ENCODE measurements at places on chromosomes 11 and 22.

DNA sequence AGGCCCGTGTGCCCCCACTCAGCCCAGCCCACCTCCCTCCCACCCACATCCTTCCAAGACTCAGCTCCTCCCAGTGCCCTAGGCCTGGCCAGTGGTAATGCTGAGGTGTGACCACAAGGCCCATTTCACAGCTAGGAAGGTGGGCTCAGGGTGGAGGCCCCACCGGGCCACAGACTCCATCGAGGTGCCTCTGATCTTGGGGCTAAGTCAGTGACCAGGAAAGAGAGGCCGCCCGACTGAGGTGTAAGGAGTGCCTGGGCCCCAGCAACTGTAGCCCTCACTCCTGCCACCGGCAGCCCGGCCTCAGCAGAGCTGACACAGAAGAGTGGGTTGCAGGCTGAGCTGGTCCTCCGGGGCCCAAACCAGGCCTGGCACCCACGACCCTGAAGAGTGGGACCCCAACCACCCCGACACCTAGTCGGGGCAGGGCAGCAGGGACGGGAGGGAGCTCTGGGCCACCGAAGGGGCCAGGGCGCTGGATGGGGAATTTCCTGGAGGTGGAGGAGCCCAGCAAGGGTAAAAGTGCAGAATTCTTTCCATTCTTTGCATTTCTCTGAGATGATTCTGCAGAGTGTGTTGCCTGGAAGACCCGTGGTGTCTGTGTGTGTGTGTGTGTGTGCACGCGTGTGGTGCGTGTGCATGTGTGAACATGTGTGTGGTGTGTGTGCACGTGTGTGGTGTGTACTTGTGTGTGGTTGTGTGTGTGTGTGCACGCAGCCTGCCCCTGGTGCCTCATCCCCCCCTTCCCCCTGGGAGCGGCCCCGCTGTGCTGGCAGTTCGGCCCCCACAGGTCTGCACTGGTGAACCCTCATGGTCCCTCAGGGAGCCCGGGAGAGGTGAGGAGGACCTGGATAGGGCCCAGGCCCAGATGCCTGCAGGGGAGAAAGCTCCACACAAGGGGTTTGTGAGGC lies 8.3 kb upstream of the PIM3 start:
- DNase-seq: no peak

GRCh38 chr22:30214703-30215407 lies 31.7 kb downstream of the LIF start:
- DNase-seq: no peak

DNA sequence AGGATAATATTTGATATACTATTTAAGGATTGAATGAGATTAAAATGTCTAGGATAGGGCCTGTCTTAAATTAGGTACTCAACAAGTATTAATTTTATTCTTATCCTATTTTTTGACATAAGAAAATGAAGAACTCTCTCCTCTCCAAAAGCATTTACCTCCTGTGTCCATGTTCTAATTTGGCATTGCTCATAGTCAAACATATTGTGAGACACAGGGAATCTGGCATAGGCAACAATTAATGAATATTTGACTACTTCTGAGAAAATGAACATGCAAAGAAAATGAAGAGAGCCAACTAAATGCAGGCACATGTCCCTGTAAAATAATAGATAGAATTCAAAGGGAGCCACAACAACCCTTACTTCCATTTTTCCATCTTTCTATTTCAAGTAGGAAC lies 198.5 kb upstream of the C11orf87 start:
- DNase-seq: no peak

DNA sequence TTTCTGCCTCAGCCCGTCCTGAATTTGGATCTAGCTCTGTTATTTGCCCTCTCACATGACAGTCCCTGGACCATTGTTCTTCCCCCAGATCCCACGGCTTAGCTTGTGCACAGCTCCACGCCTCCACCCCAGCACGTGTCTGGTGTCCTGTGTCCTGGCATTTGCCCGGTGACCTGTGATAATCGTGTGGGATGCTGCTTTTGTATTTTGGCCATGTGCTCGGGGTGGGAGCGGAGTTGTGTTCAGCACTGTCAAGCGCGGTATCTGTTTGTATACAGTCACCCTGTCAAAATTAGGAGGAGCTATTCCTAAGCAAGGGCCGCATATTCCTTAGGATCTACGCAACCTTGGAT lies 11.9 kb downstream of the ADAMTS8 start:
- DNase-seq: no peak

DNA sequence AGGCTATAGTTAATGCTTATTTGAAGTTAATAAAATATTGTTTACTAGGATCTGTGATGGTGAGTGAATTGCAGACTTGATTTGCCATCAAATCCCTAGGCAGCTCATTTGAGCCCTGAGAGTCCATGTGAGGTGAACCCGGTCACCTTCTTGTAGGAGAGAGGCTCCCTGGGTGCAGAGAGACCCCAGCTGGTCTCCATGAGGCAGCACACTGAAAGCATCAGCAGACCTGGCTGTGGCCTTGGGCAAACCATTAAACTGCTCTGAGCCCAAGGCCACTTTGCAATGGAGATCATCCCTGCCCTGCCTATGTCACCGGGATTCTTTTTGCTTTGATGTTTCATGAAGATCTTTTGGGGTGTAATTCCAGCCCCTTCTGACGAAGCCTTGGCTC lies 125.2 kb downstream of the MICAL2 start:
- peak; percentile 63 for DNase-seq

GRCh38 chr11:36628765-36629244 lies 30.8 kb upstream of the RAG2 start:
- DNase-seq: no peak

DNA sequence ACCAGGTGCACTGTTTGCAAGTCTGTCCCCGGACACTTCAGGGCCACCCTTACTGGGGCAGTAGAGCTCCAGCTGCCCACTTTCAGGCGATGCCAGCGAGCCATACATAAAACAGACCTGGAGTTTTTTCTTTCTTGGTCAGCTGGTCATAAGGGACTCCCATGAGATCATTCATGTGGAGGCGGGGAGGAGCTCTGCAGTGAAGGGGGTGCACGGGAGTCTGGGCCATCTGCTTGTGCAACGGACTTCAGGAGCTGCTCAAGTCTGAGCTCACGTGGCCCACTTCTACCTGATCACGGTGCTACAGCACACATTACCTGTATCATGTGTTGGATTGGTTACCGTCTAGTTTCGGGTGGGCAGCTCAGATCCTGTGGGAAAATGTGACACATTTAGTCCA lies 9.2 kb upstream of the MRGPRF start:
- no peak for DNase-seq

DNA sequence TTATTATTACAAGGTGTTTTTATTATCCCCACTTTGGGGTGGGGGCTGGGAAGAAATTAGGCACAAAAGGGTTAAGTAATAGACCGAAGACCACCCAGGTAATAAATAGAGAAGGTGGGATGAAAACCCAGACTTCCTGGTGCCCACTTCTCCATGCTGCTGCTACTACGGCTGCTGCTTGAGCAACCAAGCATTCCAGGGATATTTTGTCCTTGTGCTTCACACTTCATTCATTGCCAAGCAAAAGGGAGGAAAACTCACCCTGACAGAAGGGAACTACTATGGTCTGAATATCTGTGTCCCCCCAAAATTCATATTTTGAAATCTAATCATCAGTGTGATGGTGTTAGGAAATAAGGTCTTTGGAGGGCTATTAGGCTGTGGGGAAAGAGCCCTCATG lies 470.9 kb upstream of the API5 start:
- no peak for DNase-seq

DNA sequence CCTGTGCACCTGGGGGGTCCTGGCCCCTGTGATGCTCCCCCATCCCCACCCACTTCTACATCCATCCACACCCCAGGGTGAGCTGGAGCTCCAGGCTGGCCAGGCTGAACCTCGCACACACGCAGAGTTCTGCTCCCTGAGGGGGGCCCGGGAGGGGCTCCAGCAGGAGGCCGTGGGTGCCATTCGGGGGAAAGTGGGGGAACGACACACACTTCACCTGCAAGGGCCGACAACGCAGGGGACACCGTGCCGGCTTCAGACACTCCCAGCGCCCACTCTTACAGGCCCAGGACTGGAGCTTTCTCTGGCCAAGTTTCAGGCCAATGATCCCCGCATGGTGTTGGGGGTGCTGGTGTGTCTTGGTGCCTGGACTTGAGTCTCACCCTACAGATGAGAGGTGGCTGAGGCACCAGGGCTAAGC lies 20.0 kb upstream of the TALDO1 start:
- DNase-seq: no peak

GRCh38 chr22:46504584-46504983 lies 32.8 kb downstream of the CELSR1 start:
- no peak for DNase-seq

DNA sequence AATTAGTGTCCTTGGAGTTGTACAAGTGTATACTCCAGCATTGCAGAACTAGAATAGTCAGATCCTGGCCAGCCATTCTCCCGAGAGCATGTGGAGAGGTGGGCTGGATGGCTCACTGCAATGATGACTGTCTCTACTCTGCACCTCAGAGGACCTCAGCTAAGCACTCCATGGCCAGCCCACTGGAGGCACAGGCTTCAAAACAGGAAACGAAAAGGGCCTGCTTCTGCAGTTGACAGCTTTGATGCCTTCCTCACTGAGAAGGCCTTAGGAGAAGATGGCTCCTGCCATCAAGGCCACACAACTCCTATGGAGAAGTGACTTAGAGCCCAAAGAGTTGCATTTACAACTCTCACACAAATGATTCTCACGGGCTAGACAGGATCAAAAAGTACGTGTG lies 9.1 kb downstream of the POLD4 start:
- peak; percentile 22 for DNase-seq

GRCh38 chr11:43130616-43131015 lies 181.2 kb upstream of the API5 start:
- no peak for DNase-seq

DNA sequence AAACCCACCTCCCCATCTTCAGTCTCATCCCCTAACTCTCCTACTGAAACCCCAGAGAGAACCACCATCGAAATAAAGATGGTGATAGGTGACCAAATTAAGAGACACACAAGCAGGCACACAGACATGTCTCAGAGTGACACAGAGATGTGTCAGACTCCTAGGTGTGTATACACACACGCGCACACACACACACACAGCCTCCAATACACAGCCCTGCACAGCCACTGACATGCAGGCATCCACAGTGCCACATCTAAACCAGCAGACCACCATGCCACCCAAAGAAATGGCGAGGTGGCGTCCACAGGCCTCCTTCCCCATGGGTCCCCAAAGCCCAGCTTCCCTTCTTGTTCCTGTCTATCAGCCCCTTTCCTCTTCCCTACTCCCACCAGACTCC lies 27.4 kb downstream of the NRXN2 start:
- no peak for DNase-seq

DNA sequence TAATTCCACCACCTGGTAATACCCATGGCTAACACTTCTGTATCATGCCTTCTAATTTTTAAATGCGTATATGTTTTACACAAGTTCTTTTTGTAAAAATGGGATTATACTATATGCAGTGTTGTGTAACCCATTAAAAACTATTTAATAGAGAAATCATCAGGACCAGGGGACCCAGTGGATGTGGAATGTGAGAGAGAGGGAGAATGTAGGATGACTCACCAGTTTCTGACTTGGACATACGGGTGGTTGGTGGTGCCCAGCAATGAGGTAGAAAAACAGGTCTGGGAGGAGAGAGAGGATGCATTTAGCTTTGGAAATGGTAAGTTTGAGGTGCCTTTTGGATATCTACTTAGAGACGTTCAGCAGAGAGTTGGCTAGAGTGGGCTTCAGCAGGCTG lies 112.0 kb upstream of the TBCEL start:
- no peak for DNase-seq

- DNase-seq: no peak
These were observed 86.9 kb upstream of the PARVA start for GRCh38 chr11:12290477-12290922.

DNA sequence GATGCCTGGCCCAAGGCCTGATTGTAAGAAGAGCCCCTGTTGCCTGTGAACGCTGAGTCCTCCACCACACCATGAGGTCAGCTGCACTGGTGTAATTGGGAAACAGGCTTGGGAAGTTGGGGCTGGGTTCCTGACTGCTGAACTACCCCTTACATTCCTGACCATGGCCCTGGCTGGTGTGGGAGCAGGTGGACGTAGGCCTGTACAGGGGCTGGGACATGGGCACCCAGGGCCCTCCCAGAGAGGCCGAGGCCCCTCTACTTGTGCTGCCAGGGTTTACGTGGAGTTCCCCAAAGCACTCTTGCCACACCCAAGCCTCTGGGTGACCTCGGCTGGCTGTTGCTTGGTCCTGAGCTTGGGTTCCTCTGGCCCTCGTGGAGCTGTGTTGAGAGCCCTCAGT lies 5.4 kb downstream of the RELT start:
- peak; percentile 55 for DNase-seq

- DNase-seq: no peak
These were observed 54.4 kb downstream of the ARL14EP start for GRCh38 chr11:30377347-30377746.

DNA sequence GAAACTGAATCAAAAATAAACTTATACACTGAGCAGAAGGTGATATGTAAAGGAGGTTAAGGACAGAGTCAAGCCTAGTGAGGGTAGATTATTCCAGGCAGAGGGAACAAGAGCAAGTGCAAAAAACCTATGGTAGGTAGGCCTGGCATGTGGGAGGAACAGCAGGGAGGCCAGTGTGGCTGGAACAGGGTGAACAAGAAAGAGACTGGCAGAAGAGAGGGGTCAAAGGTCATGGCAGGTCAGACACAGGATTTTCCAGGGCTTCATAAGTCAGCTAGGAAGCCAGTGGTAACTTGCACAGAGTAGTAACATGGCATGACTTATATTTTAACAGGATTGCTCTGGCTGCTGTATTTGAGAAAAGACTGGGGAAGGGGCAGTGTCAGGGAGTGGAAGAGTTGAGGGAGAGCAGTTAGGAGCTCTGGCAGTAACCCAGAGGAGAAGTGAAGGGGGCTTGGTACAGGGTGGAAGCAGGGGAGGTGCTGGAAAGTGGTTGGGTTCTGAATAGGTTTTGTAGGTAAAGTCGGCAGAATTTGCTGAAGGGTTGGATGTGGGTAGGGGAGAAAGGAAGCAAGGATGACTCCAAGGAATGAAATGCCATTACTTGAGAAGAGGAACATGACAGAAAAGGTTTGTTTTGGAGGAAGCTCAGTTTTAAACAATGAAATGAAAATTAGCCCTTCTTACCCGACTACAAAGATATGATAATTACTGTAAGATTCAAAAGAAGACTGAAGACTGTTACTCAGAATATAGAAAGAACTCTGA lies 86.2 kb downstream of the ZNRF3 start:
- no peak for DNase-seq

DNA sequence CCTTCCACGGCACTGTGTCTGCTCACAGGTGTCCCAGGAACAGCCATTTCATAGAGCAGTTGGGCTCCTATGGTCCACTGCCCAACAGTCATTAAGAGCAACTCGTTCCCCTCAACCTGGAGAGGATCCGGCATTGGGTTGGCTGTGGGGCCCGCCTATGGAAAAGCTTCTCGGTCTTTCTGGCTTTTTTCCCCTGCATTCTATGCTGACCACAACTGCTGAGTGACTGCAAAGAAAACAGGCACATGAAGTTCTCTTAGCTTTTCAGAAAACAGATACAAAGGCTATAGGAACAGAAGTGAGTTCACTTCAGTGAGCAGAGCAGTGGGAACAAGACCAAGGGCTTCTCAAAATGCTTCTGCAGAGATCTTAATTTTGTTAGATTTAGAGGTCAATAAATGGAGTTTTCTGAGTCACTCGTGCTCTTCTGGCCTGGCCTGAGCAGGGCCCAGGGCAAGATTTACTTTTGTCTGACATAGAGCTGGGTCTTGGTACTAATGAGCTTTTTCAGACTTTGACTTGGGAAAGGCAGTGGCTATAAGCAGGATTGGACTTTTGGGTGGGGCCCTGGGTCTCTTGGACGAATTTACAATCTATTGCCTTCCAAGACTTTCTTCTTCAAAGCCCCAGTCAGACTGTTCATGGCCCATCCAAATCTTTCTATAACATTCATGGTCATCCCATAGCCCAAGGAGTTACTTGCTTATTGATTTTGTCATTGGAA lies 13.6 kb upstream of the APOL5 start:
- no peak for DNase-seq

- DNase-seq: no peak
These were observed 10.9 kb upstream of the TSKU start for GRCh38 chr11:76772100-76772782.
